Mucosa of descending colon (tissue), 3 donors: ENCODE measurements at places on chromosomes 2 and 18. TPM values are rescaled to one million over a fixed set of nuclear protein-coding genes. Genes with fewer than 3 reads are reported as not detected.

DNA sequence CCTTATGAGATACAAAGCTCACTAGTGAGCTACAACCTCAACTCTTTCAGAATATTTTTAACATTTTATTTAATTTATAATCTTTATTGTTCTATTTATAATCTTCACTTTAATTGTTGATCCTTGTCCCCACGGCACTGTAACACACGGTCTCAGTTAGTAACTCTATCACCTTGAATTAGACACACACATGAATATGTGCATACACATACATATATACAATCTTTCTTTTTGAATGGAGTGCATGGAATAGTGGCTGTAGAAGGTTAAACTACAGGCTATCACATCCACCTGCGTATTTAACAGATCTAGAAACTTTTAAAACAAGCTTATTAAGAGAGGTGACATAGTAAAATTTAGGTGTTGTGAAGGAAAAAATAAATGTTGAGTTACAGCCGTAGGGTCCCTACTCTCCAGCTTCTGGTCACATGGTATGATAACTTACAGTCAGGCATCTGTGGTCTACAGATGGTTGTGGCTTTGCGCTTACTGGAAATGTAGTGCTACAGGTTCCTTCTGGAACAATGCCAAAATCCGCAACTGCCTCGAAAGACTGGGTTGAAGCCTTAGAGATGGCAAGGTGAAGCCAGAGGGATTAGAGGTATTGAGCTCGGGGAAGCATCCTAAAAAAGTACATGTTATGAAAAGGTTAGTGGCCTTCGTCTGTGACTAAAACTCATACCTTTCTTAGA, 1324.1 kb upstream of the SLC39A10 start:
- no peak for DNase-seq

The SLC19A3 gene
- total RNA-seq, result 21.6 TPM

- no peak for DNase-seq
Measured at GRCh38 chr18:79424008-79424565, 28.4 kb downstream of the NFATC1 start.

The GAD1 gene
- total RNA-seq, result not detected

- DNase-seq, result no peak
Measured at GRCh38 chr18:42141439-42141838, 186.4 kb downstream of the PIK3C3 start.

- DNase-seq, result no peak
Measured at GRCh38 chr2:231469583-231469950, 5.3 kb upstream of the NCL start.

DNA sequence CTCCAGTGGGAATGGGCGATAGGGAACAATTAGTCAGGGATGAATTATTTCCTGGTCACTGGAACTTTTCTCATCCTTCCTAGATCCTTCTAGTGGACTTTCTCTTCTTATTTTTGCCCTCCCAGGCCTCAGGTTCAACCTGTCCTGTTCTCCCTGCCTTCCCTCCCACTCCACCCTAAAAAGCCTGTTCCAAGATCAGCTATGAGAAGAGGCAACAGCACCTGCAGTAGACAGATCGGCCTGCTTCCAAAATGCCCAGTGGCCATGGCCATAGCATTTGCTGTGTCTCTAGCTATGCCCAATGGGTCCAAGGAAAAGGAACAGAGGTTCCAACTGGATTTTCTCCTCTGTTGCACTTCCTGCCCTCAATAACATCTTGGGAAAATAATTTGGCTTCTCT, 16.5 kb upstream of the KCNF1 start:
- no peak for DNase-seq

The KATNAL2 gene
- total RNA-seq, result 7.0 TPM

DNA sequence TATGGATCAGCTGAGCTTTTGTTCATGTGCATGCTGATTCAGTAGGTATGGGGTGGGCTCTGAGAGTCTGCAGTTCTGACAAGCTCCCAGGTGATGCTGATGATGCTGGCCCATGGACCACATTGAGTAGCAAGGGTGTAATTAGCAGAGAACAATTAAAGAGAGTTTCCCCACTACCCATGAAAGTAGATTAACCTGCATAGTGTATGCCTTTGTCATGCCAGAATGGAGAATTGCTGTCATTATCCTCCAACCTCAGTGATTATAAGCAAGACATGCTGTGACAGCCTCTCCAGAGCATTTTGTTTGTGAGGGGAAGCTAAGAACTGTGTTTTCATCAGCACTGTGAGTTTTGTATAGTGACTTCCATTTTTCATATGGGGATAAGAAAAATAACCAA, 59.5 kb upstream of the LYPD1 start:
- no peak for DNase-seq

GRCh38 chr18:23143016-23143814, 7.9 kb downstream of the CABLES1 start:
- peak; percentile 77 for DNase-seq

DNA sequence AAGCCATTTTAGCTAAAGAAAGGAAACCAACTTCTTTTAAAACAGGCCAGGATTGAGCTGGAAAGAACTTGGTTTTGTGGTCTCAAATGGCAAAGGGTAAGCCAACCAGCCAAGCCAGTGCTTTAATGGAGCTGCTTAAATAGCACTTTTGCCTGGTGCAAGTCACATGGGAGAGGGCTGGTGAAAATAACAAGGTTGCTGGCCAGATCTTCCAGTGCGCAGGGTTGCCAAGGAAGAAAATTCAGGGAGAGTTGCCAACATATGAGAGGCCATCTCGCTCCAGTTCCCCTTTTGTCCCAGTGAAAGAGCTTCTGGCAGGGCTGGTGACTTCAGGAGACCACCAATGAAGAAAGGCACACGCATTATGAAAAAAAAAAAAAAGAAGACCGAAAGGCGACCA, 57.3 kb downstream of the IRS1 start:
- DNase-seq, result no peak

DNA sequence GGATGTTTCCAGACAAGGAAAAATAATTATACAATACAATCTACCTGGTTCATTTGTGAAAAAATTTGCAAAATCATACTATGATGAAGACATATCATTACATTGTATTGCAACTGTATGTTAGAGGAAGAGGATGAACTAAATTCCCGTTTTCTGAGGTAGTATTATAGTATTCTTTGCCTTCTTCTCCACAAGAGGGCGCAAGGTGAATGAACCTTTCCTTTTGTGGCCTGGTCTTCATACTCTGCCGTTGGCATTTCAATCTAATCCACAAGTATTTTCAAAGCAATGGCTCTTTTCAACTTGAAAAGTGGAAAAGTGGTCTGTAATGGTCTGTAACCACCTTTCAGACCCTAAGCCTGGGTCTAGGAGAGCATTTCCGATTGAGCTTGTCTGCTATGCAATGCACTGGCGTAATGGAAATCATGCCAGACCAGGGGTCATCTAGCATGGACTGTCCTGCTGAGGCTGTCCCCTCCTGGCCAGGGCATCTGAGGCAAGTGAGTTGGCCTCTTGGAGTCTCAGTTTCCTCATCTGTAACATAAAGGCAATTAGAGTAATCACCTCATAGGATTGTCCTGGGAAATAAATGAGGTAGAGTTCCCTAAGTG, 30.8 kb upstream of the ZNF396 start:
- no peak for DNase-seq

DNA sequence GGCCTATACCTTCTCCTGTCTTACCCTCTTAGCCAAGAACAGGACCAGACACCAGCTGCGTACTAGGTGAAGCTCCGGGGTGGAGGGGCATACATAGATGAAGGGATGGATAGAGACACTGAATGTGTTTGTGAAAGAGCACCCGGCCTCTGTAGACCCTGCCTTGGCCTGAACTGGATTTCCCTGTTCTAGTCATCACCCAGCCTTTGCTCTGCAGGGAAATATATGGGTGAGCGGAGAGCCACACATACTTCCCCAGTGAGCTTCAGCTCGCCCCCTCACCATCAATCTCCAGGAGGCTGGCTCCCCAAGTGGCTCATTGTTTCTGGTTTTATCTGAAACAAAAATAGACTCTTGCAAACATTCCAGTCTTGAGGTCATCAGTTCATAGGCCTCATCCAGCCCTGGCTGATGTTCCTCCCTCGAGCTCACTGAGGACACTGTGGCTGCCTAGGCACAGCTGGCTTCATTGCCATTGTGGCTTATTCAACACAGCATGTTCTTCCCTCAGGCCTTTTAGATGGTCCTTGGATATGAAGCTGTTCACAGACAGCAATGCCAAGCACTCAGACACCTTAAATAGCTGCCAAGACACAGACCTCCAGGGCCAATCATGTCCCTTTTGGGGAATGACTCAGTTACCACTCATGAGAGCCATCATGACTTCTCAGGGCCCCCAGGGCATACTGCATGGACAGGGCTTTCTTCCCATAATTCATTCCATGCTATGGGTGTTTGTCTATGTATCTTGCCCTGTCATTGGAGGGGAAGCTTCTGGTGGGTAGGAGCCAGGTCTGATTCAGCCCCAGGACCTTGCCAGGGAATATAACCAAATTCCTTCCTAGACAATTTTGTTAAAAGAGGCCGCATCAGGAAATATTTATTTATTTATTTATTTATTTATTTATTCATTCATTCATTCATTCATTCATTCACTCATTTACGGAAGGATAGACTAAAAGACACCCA, 82.4 kb downstream of the TTC32 start:
- no peak for DNase-seq

DNA sequence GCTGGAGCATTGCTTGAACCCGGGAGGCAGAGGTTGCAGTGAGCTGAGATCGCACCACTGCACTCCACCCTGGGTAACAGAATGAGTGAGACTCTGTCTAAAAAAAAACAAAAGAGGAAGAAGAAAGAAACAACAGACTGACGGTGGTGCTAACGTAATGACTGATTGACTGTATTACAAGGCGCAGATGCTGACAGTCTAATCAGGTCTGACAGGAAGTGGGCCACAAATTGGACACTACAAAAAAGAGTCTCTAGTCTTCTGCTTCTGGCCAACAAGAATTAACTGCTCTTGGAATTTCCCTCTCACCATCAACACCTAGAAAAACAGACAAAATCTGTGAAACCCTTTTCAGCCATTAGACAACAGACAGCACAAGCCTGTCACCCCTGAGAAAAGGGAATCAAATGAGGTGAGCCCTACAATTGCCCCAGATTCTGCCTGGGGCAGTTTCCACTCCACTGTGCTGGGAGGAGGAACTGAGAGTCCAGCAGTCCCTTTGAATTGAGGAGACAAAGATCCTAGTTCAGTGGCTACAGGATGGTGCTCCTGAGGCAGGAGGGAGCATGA, 43.3 kb downstream of the SNED1 start:
- DNase-seq, result no peak

GRCh38 chr18:59996370-59996966, 96.7 kb downstream of the PMAIP1 start:
- DNase-seq, result no peak
